Pulmonary artery endothelial cell (primary cell): ENCODE measurements at places on chromosomes 3 and 15.

GRCh38 chr3:105965384-105965783 is 96.6 kb upstream of the CBLB start:
- DNase-seq = no peak

DNA sequence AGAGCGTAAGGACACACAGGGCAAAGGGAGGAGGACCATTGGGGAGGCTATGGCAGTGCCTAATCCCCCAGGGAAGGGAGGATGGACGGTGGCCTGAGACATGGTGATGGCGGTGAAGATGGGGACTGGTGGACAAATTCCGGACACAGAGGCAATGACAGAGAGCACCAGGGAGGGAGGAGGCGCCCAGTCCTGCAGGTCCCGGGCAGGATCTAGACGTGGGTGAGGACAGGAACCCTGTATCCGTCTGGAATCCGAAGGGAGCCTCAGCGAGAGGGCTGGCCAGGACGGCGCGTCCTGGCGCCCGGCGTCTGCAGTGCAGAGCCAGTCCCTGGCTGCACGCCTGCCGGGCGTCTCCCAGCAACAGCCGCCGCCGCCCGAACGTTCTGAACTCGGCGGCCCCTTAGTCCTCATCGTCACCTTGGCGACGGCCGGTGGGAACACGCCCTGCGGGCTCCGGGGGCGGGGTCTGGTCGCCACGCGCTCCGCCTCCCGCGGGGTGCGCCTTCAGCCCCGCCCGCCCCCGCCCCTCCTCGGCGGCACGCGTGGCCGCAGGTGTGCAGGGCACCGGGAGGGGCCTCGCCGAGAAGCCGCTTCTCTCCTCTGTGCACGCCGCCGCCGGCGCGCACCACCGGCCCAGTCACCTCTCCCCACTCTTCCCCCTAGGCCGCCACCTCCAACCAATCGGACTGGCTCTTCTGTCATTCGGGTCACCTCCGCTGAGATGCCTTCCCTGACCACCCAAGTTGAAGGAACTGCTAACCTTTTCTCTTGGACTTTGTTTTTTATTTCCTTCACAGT is 11.6 kb downstream of the XIRP1 start:
- DNase-seq = peak; percentile 35

DNA sequence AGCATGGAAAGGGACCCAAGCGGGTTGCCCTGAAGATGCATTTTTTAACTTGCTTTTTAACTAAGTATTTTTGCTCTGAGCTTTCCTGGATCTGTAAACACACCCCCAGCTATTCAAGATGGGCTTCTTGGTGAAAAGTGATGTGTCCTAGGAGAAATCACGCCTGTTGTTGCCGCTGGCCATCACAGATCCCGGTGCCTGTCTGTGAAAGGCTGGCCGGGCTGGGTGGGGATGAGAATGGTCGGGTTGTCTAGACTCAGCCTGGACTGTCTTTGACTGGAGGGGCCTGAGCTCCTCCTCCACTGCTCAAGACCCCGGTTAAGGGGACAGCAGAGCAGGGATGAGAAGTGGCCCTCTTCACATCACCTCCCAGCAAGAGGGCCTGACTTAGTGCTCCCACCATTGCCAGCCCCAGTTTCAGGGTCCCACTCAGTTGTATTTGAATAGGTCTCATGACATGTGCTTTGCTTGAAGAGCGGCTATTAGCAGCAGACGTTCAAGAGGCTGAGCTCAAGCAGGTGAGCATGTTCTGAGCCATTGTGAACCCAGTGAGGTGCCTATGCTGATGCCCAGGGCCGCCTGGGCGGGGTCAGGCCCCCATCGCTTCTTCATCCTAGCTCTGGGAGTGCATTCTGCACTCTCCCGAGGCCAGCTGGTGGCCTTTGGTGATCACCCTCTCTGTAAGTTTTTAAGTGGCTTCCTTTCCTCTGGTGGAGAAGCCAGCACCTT is 79.9 kb downstream of the IGF1R start:
- DNase-seq = no peak

- DNase-seq = no peak
Measured at GRCh38 chr3:133152056-133152455, 113.9 kb downstream of the TMEM108 start.

- no peak for DNase-seq
Measured at GRCh38 chr3:100081986-100082692, 32.2 kb downstream of the FILIP1L start.
